ENCODE measurements at places on chromosomes 11 and 22.

- DNase-seq = no peak
These were observed 806.7 kb downstream of the NTM start for GRCh38 chr11:132177106-132177505.

DNA sequence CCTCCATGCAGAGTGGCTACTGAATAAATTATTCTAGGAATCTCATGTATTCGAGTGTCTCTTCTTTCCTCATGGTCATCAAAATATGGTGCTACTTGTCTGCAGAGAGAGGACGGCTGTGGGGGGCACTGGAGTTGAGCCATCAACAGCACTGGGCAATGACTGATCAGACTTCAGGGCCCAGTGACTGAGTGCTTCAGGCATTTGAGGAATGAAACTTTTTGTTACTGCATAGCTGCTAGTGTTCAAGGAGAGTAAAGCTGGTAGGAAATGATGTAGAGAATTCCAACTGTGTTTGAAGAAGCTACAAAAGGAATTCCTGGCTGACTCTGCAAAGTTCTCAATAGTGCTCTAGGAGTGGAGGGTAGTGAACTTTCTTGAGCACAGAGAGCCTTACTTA, 277.7 kb downstream of the CADM1 start:
- no peak for DNase-seq

DNA sequence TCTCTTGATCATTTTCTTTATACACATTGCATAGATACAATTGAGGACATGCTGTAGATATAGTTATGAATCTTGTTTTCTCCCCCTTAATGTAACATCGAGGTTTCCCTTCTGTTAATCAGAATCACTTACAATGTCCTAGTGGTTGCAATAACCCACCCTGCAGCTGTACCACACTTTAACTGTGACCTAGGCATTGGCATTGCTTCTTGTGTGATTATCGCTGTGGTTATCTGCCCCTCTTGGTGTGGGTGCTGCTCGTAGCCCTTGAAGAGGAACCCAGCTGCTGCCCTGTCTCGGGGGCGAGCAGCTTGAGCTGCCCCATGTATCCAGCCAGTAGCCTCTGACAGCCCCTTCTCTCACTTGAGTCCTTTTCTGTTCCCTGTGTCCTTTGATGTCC, 1.5 kb downstream of the DGAT2 start:
- no peak for DNase-seq

- no peak for DNase-seq
These were observed 25.1 kb upstream of the GUCY1A2 start for GRCh38 chr11:107043242-107044006.

GRCh38 chr22:22166941-22167713, 77.5 kb upstream of the VPREB1 start:
- DNase-seq = no peak

GRCh38 chr11:66902486-66903177, 45.8 kb downstream of the LRFN4 start:
- DNase-seq = no peak

DNA sequence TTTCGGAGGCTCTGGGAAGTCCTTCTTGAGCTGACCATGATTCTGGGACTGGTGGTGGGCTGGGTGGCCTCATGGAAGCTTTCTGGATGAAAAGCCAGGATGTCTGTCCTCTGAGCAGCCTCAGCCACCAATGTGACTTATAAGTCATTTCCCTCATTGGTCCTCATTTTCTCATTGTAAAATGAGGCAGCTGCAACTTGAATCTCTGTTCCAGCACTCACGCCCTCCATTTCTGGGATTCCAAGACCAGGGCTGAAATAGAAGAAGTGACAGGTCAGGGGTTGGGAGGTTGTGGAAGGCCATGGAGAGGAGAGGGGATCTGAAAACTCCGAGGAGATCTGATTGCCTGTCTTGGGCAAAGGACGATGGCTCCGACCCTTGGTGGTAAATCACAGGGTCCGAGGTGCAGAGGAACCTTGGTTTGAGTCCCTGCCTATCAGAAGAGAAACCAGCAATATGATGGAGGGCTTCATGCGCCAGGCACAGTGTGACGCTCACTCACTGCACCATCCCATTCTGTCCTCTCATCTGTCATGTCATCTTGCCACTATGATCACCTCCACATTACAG, 38.3 kb downstream of the TSPAN18 start:
- no peak for DNase-seq

DNA sequence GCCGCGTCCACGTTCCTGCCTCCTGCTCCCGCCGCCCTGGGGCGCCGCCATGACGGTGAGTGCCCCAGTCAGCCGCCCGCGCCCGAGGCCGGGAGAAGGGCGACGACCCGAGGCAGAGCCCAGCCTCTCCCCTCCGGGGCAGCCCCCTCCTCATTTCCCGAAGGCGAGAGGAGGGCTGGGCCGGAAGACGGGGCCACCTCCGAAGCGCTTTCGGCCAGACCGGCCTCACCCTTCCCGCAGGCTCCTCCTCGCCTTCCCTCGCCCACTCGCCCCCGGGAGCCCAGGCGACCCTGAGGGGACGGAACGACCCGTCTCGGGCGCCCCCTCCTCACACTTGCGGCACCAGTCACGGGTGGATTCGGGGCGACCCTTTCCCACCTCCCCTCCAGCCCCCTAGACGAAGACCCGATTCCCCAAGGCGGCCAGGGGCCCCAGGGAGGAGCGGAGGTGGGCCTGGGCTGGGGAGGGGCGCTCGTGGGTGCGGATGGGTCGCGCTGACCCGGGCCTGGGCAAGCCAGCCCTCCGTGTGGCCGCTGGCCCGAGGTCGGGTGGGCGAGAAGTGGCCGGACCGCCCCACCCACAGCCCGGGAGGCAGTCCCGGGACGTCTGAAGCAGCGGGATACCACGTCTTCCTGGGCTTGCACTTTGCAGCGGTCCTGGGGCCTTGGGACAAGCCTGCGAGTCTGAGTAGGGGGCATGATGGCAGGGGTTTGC, 49.7 kb downstream of the TRIOBP start:
- no peak for DNase-seq

DNA sequence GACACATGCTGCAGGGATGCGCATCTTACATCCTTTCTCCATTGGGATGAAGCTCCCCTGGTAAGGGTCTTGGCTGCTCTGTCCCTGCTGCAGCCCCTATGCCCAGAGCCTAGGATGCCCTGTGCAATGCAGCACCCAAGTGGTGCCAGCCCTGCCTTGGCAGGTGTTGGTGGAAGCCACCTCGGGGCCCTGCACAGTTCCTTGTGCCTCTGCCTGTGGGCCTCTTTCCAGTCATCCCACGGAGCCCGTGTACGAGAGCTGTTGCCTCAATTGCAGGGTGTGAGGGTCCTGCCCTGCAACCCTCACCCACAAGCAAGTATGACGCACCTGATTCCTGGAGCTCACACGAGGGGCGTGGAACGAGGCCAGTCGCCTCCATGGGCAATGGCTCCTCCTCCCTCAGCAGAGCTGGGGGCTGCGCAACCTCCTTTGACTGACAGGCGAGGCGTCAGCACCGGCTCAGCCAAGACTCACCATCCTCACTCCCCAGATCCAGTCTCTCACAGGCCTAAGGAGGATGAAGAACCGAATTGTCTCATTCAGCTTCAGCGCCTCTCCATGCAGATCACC, 719.6 kb downstream of the BRD1 start:
- no peak for DNase-seq

Data from stimulated activated CD8-positive, alpha-beta memory T cell treated with anti-CD3 and anti-CD28 coated beads, Interleukin-2, amount 100 ng/mL, for 1 hour (primary cell).